Naive thymus-derived CD8-positive, alpha-beta T cell (primary cell): ENCODE measurements at places on chromosomes 11 and 22.

- DNase-seq = no peak
Observed at GRCh38 chr11:70523384-70524095, 125.2 kb downstream of the CTTN start.

DNA sequence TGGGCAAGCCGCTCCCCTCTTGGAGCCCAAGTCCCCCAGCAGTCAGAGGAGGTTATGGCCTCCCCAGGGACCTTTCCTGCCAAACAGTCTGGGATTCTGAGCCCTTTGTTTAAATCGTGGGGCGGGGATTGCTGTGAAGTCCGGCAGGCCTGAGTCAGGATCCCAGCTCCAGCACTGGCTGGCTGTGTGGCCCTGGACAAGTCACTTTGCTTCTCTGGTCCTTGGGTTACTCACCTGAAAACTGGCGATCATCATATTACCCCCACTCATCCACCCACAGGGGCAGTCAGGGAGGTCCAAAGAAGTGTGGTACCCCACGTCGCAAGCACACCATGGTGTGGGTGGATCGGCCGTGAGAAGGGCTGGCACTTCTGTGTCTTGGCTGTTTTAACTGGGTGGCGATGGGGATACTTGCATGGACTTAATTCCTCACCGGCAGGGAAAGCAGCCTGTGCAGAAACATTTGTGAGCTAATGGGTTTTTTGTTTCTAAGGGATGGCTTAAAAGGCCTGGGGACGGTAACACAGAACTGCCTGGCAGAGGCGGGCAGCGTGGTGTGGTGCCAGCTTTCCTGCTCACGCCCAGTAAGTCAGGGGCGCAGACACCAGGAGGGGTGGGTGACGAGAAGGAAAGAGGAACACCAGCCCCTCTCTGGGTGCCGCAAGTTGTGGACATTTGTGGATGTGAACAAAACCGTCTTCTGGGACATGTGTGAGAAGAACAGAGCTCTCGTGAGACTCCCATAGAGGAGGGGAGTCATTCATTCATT, 31.6 kb upstream of the PRR5 start:
- no peak for DNase-seq

GRCh38 chr11:94449437-94449836, 44.2 kb downstream of the MRE11 start:
- DNase-seq = no peak

- DNase-seq = no peak
Observed at GRCh38 chr11:64036087-64037026, 626 bp downstream of the FLRT1 start.

GRCh38 chr11:119845756-119846155, 116.8 kb upstream of the NECTIN1 start:
- no peak for DNase-seq

DNA sequence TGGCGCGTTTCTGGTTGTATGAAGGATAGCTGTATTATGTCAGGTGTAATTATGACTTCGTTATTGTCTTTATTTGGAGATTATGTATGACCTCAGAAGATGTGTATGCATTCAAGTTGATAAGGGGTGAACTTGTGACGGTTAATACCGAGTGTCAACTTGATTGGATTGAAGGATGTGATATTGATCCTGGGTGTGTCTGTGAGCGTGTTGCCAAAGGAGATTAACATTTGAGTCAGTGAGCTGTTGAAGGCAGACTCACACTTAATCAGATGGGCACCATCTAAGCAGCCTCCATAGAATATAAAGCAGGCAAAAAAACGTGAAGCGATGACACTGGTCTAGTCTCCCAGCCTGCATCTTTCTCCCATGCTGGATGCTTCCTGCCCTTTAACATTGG, 15.3 kb upstream of the CD82 start:
- DNase-seq = no peak

GRCh38 chr22:26927821-26928220, 270.4 kb downstream of the MIAT start:
- no peak for DNase-seq

GRCh38 chr11:119179983-119180382, 5.3 kb upstream of the NHERF4 start:
- DNase-seq = no peak

GRCh38 chr11:36447947-36448346, 62.1 kb downstream of the TRAF6 start:
- no peak for DNase-seq

DNA sequence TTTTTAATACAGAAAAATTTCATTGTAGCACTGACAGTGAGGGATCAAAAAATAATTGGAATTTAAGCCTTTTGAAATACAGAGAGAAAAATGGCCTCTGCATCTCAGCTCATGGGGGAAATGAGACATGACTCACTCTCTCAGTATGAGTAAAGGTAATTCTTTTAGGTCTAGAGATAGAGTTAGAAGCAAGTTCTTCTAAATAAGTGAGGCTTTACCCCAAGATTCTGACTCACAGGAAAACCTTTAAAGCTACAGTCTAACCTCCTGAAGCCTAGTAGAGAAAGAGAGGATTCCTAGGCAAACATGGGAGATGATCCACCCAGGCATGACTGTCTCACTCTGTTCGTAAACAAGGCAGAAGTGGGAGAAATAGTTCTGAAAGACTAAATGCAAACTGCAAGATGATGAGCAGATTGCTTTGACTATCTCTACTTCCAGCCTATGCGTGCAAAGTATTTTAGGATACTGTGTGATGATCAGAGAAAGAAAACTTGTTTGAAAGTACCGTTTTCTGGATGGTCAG, 1003.3 kb upstream of the CCDC90B start:
- DNase-seq = no peak

GRCh38 chr11:37774441-37774840, 1176.4 kb upstream of the RAG2 start:
- DNase-seq = no peak

DNA sequence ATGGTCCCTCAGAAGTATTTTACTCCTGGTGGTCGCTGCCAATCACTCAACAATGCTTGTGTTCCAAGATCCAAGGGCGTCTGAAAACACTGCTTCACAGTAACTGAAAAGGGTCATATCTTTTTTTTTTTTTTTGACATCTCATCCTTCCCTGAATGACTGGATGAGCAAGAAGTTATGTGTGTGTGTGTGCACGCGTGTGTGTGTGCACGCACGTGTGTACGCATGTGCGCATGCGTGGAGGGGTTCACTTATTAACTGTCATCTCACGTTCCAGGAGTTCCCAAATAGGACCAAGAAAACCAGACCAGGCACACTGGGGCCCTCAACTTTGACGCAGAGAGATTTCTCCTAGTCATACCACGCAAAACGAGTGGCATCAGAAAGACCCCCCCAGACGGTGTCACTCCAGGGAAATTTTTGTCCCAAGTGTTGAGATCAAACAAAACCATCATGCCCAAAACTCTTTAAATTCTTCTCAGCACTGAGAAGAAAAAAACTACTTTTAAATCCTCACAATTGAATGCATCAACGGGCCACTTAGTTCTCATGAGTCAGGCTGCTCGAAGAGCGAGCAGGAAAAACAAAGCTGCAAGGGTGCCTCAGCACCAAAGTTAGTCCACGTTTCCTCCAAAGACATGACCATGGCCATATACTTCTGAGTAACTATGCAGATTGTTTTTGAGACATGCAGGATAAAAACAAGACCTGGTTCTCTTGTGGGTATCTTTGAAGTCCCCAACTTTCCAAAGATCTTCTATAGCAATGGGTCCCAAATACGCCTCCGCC, 12.9 kb downstream of the MN1 start:
- DNase-seq = no peak

DNA sequence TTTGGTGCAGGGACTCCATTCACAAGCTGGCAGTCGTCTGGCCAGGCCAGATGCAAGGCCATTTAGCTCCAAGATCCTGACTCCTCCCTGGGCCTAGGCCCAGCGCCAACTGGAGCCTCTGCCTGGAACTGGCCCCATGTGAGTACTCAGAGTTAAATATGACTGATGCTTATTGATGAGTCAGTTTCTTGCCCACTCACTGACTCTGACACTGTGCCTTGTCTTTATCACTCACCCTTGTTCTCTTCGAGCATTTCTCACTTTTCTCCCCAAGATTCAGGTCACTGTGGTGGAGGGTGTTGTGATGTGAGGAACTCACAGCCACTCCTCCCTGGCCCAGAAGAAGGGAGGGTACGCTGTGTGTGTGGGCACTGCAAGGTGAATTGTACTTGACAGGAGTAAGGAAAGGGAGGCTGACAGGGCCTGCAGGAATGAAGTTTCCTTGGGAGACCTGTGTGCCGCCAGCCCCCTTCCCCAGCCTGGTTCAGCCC, 23.2 kb upstream of the ST3GAL4 start:
- DNase-seq = no peak

DNA sequence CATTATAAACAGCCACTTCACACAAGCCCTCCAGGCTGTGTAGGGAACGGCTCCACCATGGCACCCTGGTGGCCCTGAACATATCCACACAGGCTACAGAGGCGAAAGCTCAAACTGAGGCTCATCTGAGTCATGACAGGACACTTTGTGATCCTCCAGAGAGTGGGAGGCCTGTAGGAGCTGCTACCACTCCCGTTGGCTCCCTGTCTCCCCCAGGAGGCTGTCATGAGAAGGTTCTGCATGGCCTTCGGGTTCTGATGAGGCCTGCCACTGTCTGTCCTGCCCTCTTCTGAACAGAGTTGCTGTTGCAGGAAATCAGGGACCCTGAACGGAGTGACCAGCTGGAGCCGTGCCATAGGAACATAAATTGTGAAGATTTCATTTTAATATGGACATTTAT, 23.8 kb upstream of the ALDH3B2 start:
- DNase-seq = no peak

- DNase-seq = no peak
Observed at GRCh38 chr22:34760276-34761008, 305.5 kb upstream of the ISX start.

GRCh38 chr11:63530021-63530420, 6.6 kb upstream of the PLAAT4 start:
- no peak for DNase-seq

DNA sequence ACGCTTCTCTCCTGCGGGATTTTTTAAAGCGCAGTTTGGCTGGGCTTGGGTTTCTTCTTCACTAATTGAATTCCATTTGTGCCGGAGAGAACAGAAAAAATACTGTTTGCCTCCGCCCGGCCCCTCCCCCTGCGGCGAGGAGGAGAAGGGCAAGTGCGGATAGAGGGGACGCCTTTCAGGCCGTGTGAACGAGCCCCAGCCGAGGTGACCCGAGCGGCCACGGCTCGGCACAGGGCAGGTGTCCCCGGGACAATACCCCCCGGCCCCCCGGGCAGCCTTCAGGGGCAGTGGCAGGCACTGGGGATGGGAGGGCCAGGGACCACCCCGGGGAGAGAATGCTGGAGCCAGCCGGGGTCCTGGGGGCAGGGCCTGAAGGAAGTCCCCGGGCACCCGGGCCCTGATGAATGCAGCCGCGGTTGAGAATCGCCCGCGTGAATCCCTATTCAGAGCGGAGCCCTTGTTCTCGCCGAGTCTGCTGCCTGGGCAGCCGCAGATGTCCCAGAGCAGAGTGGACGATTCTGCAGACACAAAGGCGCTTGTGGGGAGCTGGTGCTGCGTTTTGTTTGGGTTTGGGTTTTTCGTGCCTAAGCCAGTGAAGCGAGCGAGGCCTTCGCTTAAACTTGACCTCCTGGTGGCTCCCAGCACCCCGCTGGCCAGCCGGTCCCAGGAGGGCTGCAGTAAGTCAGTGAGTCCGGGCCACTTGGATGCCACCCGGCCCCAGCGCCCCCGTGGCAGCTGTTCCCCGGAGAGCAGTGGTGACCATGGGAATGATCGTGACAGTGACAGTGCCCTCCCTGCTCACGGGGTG, 96.0 kb downstream of the WNT7B start:
- no peak for DNase-seq

DNA sequence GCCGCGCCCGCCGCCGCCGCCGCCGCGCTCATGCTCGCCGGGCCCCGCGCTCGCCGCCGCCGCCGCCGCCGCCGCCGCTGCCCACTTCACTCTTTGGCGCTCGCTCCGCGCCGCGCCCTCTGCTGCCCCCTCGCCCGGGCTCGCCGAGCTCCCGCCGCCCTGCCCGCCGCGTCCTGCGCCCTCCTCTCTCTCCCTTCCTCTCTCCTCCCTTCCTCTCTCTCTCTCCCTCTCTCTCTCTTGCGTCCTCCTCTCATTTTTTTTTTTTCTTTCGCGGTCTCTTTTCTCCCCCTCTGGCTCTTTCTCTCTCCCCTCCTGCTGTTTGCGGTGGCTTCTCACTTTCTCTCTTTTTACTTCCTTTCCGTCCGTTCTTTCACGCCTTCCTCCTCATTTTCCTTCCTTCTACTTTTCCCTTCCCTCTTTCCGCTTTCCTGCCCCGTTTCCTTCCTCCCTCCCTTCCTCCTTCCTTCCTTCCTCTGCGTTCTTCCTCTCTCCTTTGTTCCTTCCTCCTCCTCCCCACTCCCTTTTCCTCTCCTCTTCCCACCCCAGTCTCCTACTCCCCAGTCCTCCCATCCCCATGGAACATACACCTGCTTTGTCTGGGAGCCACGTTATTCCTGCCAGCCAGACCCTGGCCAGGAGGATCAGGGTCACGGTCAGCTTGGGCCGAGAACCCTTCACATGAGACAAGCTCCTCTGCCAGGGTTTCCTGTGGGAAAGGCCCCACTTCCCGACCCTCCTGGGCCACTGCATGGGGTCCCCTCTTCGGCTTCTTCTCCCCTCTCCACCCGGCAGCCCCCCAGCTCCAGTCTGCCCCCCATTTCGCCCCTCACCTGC, 19.3 kb upstream of the SHISAL1 start:
- DNase-seq = no peak

- DNase-seq = no peak
Observed at GRCh38 chr11:111379602-111380136, 594 bp upstream of the POU2AF1 start.

GRCh38 chr11:112665291-112665690, 295.9 kb upstream of the NCAM1 start:
- no peak for DNase-seq

GRCh38 chr22:43859621-43860020, 2.7 kb downstream of the SULT4A1 start:
- peak; percentile 18 for DNase-seq

- no peak for DNase-seq
Observed at GRCh38 chr22:31080164-31080847, 812 bp upstream of the SMTN start.

- no peak for DNase-seq
Observed at GRCh38 chr22:27137871-27138337, 480.5 kb downstream of the MIAT start.

DNA sequence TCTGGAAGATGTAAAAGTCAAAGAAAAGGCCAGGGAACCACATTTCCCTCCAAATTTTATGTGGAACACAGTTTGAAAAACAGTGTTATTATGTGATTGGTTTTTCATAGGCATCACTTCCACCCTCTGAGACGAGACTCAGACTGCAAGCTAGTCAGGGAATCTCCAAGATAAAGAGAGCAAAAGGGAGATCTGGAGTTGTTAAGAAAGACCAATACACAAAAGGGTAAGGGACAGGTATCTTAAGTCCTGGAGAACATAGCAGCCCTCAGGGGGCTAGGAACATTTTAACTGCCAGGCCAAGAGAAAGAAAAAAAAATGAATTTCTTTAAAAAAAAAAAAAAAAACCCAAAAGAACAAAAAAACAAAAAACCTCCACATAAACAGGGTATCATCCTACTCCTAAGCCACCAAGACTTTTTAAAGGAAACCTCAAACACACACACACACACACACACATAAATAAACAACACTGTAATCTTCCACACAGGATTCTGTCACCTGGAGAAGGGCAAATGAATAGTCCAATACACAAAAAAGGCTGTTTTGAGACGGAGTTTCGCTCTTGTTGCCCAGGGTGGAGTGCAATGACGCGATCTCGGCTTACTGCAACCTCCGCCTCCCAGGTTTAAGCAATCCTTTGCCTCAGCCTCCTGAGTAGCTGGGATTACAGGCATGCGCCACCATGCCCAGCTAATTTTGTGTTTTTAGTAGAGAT, 44.5 kb downstream of the CELF1 start:
- DNase-seq = no peak

- DNase-seq = no peak
Observed at GRCh38 chr22:37416827-37417226, 10.5 kb downstream of the ELFN2 start.

- DNase-seq = no peak
Observed at GRCh38 chr22:45743687-45744086, 72.1 kb downstream of the ATXN10 start.
